HAP-1 (cell line): ENCODE measurements at places on chromosomes 7 and 10.
A peak's percentile ranks its signal among the peaks of the same experiment; 100 is the strongest.

DNA sequence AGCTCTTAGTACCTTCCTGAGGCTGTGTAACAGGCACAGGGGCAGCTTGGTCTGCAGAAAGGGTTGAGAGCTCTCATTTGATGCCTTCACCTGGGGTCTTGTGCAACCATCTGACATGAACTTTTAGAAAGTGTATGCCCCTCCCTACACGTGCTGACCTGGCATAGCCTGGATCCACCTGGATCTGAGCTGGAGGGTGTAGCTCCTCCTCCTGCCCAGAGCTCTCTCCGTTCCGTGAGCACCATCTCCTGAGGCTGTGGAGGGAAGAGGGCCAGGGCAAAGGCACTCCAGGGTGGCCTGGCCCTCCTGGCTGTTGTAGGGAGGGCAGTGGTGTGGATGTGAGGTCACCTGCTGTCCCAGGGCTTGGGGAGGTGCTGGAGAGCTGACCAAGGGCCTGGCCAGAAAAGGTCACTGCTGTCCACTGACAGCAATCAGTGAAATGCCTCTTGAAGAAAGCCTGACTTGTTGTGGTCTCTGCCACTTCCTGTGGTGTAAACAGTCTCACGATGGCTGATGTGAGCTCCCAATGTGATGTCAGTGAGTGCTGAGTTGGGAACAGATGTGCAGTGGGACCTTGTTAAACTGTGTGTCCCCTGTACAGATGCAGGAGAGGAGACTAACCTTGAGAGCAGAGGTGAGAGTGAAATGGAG lies 23.0 kb downstream of the AMZ1 start:
- DNase-seq, result no peak

- DNase-seq, result no peak
Measured at GRCh38 chr7:31788445-31788844, 101.4 kb downstream of the PPP1R17 start.

DNA sequence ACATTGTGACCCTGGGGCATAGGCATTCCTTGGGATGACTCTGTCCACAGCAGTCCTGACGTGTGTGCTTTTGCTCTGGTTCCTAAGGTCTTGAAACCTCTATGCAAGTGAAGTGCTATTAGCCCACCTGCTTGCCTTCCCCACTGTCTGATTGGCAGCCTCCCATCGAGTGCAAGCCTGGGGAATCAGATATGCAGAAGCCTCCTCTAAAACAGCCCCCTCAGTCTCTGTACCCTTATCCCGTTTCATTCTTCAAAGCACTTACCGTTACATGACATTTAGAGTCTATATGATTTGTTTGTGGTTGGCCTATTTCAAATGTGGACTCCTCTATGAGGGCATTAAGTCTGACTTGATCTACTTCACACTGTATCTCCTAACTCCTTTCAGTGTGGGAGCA lies 4.3 kb downstream of the KIAA1217 start:
- no peak for DNase-seq

DNA sequence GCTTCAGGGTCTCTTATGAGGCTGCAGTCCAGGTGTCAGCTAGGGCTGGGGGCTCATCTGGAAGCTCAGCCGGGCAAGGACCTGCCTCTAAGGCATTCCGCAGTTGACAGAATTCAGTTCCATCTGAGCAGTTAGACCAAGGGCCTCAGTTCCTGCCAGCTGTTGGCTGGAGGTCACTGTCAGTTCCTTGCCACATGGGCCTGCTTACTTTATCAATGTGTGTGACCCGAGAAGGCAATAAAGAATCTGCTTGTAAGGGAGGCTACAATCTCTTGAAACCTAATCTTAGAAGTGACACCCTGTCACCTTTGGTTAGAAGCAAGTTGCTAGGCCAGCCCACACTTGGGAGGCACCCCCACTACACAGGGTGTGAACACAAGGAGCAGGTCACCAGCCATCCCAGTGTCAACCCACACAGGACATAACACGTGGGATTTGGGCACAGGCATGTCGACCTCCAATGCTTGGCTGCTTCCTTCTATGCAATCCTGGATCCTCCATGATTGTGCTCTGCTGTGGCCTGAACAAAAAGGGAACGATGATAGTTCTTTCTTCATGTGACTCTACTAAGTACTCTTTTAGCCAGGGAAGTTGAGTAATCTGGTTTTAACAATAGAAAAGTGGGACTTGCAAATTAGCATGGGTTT lies 41.8 kb downstream of the MTURN start:
- DNase-seq, result no peak

DNA sequence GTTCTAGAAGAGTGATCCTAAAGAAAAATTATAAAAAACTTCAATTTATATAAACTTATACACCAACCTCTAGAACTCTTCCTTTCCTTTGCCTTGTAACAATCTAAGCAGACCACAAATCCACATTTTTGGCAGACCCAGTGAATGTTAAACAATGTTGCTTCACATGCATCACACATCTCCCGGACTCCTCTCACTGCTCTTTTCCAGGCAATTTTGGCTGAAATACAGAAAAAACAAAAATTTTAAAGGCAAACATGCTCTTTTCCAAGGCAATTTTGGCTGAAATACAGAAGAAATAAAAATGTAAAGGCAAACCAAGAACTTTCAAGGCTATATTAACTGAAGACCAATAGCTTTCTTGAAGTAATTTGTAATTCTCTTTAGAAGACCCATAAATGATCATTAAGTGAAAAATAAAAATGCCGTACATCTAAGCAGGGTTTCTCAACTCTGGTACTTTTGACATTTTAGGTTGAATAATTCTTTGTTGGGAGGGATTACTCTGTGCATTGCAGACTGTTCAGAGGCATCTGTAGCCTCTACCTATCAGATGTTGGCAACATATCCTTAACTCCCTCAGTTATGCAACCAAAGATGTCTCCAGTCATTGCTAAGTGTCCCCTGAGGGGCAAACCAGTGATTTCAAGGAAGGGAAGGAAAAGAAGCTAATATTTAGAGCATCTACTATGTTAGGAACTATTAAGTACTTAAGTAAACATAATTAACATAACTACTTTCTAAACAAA lies 64.4 kb downstream of the NRBF2 start:
- no peak for DNase-seq

DNA sequence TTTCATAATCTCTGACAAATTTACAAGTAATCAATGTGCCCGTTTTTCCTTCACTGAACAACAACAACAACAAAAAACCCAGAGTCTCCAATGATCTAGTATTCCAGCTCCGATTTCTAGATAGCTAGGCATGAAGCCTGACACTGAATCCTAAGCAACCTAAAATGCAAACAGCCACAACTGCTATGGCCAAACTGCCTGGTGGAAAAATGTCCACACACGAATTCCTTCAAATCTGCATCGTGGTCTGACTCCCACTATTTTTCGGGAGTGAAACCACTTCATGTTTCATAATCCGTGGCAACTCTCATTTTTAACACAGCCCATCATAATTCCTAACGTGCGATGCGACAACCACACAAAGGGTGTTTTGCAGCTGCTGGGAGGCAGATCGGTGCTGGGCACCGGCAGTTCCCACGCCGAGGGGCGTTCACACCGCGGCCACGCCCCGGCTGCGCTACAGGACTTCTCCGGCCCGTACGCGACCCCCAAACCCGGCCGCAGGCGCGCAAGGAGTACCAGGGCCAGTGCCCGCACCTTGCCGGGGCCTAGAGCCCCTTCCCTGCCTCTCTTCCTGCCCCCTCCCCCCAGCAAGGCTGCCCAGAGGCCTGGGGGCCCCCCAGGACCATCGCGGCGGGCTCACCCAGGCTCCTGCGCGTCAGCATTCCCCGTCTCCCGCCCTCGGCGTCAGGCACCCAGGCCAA lies 814 bp downstream of the RUFY2 start:
- peak; percentile 61 for DNase-seq

DNA sequence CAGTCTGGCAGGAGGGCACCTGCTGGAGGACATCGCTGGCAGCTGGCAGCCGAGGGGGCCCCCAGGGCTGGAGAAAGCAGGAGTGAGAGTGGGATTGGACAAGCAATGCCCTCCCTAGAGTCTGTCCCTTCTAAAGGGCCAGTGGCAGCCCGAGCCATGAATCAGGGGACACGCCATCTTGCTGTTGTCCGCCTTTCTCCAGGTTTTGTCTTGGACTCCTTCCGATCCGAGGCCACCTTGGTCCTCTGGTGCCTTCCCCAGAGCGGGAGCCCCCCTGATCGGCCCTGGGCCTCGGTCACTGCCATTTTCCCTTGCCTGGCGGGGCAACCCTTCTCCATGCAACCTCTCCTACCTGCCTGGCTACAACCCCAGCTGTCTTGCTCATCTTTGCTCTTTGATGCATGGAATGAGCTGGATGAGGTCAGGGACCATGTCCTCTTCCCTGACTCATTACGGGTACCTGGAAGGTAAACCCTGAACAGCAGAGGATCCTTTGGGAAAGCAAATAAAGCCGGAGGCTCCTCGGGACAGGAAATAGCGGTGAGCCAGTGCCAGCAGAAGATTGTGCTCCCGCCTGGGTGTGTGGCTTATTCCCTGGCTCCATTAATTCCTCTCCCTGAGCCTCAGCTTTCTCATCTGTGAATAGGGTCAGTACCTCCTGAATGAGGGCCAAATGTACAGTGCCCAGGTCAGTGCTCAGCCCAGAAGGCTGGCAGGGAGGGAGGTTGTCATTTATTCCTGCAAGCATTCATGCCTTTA lies 112.0 kb downstream of the GRK5 start:
- no peak for DNase-seq

DNA sequence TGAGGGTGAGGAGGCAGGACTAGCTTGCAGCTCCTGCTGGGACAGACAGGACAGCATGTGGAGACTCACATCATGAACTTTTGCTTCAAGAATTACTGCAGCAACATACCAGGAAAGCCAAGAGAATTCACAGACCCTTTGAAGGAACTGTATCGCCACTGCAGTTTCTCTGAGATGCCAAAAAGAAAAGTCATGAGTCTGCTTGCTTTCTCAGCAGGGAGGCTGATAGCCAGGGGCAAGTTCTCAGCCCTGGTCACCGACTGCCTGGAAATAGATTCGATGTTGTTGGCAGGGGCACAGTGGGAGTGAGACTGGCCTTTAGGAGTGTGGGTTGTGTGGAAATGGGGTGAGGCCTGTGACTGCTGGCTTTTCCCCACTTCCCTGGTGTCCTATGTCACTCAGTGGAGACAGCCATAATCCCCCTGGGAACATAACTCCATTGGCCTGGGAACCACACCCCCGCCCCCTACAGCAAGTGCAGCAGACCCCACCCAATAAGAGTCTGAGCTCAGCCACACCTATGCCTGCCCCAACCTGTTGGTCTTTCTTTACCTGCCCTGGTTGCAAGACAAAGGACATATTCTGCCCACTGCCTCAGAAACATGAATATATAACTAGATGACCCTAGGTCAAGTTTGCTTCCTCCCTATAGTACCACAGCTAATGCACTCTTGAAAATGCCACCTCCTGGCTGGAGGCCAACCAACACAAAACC lies 1.6 kb upstream of the SAMD9 start:
- no peak for DNase-seq
